ENCODE measurements at places on chromosomes 7 and 10.

- no peak for DNase-seq
These were observed 6.0 kb downstream of the EGFR start for GRCh38 chr7:55024776-55025175.

GRCh38 chr7:31690935-31691334 lies 3.9 kb downstream of the PPP1R17 start:
- DNase-seq, result no peak

DNA sequence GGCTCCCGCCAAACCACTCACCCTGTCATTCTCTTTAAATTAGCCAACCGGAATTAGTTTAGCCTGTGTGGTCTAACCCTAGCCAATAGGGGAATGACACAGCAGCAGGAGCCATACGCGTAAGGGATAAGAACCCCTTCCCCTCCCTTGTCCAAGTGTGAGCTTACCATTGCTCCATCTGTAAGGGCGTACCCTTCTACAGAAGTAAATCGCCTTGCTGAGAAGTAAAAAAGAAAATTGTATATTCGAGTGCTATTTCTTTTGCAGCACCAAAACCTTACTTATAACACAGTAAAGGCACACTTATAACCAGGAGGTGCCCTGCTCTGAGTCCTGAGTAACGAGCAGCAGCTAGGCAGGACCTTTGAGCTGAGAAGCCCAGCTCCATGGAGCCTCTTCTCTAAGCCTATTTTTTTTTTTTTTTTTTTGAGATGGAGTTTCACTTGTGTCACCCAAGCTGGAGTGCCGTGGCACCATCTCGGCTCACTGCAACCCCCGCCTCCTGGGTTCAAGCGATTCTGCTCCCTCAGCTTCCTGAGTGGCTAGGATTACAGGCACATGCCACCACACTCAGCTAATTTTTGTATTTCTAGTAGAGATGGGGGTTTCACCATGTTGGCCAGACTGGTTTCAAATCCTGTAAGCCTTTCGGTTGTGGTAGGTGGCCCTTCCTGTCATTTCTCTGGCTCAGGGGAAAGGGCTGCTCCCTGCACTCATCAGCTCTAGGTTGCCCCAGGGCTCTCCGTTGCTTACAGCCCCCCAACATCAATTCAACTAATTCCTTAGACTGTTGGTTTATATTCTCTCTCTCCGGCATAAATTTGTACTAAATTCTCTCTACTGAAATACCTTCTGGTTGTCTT lies 73.3 kb downstream of the NSUN6 start:
- no peak for DNase-seq

- no peak for DNase-seq
These were observed 411.6 kb upstream of the DPP6 start for GRCh38 chr7:153640586-153640985.

DNA sequence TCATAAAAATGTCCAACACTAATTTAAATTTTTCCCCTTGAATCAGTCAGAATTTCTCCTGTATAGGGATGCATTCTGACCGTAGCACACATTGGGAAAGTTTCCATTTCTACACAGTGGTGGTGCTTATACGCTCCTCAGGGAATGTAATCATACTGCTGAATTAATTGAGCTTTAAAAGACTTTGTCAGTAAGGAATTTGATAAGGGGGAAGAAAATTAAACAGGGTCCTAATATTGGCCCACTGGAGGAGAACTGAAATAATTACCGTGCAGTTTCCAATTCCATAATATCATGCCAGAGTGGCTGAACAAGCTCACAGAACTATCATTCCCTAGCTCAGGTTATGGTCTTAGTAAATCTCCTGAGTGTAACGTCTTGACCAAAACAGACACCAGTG lies 1041.9 kb downstream of the NRG3 start:
- DNase-seq, result no peak

DNA sequence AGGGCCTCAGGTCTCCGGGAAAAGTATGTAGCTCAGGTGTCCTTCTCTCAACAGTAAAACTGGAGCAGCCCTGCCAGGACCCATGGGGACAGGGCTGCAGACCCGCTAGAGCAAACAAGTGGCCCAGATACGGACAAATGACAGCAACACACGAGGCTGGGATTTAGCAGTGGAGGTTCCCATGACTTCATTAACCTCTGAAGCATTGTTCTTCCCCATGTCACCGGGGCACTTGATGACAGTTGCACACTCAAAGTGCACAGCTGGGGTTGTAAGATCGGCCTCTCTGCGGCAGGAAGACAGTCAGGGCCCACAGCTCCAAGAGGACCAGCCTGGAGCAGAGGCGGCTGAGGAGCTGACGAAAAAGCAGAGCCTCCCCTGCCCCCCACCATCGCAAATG lies 12.5 kb upstream of the PODXL start:
- DNase-seq, result no peak

- no peak for DNase-seq
These were observed 493.1 kb downstream of the PLXNA4 start for GRCh38 chr7:132083126-132083525.

DNA sequence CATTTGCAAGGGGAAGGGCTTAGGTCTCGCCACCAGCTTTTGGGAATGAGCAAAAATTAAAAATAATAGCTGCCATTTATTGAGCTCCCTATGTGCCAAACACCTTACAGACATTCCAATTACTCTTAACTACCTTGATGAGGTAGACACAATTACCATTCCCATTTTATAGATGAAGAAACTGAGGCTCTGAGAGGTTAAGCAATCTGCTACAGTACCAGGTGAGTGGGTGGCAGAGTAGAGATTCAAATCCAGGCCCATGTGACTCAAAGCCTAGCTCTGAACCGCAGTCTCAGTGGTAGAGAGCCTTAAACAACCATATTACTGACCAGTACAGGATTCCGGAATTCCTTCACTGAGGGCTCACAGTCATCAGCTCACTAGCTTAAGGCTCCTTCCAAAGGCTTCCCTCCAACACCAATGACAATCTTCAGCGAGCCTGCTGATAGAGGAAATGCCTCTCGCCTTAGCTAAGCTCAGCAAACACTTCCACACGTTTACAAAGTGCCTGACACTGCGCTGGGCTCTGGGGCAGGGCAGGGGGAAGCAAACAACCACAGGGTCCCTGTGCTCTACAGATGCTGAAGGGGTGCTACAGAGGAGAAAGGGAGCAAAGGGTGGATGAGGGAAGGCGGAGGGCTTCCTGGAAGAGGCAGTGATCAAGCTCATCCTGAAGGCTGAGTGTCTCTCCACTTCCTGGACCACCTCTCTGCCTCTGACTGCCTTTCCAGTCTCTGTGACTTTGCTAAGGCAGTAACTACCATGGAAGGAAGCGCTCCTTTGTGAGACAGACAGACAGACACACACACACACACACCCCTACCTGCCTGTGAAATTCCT lies 7.4 kb downstream of the LRRC20 start:
- no peak for DNase-seq

GRCh38 chr7:153061910-153062528 lies 302.5 kb downstream of the ACTR3B start:
- no peak for DNase-seq

- no peak for DNase-seq
These were observed 328.5 kb downstream of the ADARB2 start for GRCh38 chr10:1408651-1409367.

DNA sequence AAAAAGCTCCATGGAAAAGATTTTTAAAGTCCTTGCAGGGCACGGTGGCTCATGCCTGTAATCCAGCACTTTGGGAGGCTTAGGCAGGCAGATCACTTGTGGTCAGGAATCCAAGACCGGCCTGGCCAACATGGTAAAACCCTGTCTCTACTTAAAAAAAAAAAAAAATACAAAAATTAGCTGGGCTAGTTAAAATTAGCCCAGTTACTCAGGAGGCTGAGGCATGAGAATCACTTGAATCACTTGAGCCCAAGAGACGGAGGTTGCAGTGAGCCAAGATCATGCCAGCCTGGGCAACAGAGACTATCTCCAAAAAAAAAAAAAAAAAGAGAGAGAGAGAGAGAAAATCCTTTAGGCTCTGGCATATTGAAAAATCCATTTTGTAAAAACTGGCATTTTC lies 61.9 kb downstream of the CCDC6 start:
- no peak for DNase-seq

DNA sequence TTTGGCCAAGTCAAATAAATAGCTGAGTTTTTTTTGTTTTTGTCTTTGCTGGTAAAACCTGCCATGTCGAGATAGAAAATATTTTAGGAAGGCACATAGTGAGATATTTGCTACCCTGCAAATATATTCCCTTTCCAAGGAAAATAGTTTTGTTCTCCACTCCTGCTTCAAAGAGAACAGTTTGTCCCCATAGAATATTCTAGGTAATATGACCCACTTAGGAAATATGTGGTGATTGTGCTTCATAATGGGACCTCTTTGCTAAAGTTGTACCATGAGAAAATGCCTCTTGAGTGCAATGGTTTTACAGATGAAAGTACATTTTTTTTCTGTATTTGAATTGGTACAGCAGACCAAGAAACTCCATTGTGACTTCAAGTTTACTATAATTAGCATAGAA lies 41.6 kb downstream of the SMNDC1 start:
- no peak for DNase-seq

DNA sequence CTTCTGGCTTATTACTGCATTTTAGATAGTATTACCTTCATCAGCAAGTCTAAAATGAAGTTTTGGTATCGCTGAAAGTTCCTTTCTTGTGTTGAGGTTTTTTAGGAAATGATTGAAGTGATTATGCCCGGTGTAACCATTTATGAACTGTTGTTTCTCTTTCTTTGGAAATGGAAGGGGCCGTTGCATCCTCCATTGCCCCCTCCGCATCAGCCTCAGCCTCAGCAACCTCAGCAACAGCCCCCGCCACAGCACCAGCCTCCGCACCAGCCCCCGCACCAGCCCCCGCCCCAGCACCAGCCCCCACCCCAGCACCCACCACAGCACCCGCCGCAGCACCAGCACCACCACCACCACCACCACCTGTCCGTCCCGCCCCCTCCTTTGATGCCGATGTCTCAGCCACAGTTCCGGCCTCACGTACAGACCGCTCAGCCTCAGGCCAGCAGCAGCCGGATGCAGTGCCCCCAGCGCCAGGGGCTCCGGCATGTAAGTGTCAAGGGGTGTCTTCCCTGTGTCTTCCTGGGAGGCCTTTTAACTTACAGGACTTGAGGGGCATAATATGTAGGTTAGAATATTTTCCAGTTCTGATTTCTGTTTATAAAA lies 72.6 kb downstream of the SHH start:
- no peak for DNase-seq

- DNase-seq, result no peak
These were observed 30.1 kb upstream of the INPP5A start for GRCh38 chr10:132507409-132507955.

GRCh38 chr7:11379641-11380040 lies 406.0 kb downstream of the PHF14 start:
- no peak for DNase-seq

- no peak for DNase-seq
These were observed 83.6 kb downstream of the NAMPT start for GRCh38 chr7:106201164-106201563.

DNA sequence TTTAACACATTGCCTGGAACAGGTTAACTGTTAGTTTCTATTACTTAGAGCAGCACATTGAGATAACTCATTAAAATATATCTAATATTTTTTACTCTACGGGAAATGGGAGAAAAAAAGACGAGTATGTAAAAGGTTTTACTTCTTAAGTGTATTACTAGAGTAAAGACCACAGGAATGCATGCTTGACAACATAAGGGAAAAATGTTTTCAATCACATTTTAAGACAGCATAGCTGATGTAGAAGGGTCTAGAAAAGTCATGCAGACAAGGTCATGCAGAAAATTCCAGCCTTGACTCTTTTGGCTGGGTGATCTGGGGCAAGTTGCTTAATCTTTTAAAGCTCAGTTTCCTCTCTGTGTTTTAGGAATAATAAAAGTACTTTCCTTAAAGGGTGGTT lies 806.2 kb downstream of the CNTNAP2 start:
- no peak for DNase-seq

- DNase-seq, result no peak
These were observed 423.4 kb downstream of the DNAJB6 start for GRCh38 chr7:157760004-157760730.

DNA sequence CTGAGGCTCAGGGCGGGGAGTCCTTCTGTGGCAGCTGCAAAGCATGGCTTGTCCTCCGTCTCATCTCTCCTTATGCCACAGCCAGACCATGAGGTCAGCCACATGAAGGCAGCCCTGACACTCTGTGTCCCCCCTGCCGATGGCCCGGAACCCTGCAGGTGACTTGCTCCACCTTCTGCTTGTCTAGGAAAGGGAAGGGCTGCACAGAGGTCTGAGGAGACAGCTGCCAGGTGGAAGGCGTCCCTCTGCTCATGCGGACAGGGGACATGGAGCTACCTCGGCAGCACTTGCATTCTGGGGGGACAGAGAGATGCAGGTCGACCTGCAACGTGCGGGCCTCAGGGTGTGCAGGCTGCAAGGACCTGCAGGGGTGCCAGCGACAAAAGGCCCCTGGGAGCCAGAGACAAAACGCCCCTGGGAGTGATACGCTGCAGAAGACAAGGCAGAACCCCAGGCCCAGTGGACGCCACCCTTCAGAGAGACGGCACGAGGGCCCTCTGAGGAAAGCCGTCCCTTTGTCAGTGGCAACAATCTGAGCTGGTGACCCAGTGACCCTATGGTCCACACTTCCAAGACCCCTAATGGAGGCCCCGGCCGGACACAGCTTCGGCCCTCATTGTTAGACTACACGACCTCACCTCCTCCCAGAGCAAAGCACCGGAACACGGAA lies 205.2 kb upstream of the PPP2R2D start:
- no peak for DNase-seq

GRCh38 chr10:78211561-78212051 lies 177.9 kb downstream of the RPS24 start:
- no peak for DNase-seq

GRCh38 chr7:95690367-95690947 lies 81.9 kb upstream of the DYNC1I1 start:
- no peak for DNase-seq

DNA sequence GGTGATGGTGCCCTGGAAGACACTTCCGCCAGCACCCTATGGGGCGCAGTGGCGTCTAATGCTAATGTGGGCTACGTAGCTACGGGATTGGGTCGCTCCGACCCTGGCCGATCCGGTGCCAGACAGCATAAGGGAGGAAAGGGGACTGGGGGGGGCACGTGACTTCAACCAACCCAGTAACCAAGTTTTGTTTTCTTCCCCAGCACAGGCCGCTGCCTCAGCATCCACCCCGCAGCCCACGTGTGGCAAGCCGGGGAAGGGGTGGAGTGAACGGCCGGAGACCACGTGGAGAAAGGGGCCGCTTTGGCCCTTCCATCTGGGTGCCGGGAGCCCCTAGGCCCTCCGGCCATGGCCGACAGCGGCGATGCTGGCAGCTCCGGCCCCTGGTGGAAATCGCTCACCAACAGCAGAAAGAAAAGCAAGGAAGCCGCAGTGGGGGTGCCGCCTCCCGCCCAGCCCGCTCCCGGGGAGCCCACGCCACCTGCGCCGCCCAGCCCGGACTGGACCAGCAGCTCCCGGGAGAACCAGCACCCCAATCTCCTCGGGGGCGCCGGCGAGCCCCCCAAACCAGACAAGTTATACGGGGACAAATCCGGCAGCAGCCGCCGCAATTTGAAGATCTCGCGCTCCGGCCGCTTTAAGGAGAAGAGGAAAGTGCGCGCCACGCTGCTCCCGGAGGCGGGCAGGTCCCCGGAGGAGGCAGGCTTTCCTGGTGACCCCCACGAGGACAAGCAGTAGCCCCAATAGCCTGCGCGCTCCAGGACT lies 2.5 kb downstream of the PRR15 start:
- DNase-seq, result no peak

GRCh38 chr7:106260136-106260561 lies 24.6 kb downstream of the NAMPT start:
- DNase-seq, result no peak

GRCh38 chr10:43808136-43808535 lies 159.5 kb upstream of the ZNF32 start:
- DNase-seq, result no peak

- no peak for DNase-seq
These were observed 9.6 kb downstream of the INMT start for GRCh38 chr7:30761214-30762156.
